Tibial nerve (tissue), 4 donors: ENCODE measurements at places on chromosomes 16 and 17. TPM values are rescaled to one million over a fixed set of nuclear protein-coding genes. Genes with fewer than 3 reads are reported as not detected.

DNA sequence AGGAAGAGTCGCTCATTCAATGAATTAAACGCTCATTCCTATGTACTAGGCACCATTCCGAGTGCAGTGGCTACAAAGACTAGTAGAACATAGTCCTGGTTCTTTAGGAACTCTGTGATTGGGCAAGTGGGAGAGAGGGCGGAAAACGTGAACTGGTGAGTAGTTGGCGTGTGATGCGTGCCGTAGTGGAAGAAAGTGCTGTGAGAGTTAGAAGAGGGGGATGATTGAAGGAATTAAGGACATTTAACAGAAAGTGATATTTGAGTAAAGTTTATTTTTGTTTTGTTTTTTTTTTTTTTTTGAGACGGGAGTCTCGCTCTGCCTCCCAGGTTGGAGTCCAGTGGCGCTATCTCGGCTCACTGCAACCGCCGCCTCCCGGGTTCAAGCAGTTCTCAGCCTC lies 7.9 kb upstream of the SLFN14 start:
- peaks cover 19% of the 10 kb centered on the region for H3K4me1 ChIP-seq
- H3K4me3 ChIP-seq = peak overlapping the region; percentile 86
- H3K36me3 ChIP-seq = no peaks in the 10 kb centered on the region
- H3K27ac ChIP-seq = peak overlapping the region; percentile 91

- no peaks in the 10 kb centered on the region for H3K36me3 ChIP-seq
Observed at GRCh38 chr17:79026376-79027273, 2.7 kb downstream of the C1QTNF1 start.

- H3K27ac ChIP-seq = no peak overlapping the region
- no peak for DNase-seq
- H3K27me3 ChIP-seq = no peaks in the 10 kb centered on the region
- no peaks in the 10 kb centered on the region for H3K36me3 ChIP-seq
- no peak overlapping the region for H3K4me3 ChIP-seq
- H3K4me1 ChIP-seq = no peaks in the 10 kb centered on the region
Observed at GRCh38 chr17:59129814-59130213, 23.1 kb upstream of the TRIM37 start.

DBF4B gene
- 19.0 TPM for total RNA-seq

DNA sequence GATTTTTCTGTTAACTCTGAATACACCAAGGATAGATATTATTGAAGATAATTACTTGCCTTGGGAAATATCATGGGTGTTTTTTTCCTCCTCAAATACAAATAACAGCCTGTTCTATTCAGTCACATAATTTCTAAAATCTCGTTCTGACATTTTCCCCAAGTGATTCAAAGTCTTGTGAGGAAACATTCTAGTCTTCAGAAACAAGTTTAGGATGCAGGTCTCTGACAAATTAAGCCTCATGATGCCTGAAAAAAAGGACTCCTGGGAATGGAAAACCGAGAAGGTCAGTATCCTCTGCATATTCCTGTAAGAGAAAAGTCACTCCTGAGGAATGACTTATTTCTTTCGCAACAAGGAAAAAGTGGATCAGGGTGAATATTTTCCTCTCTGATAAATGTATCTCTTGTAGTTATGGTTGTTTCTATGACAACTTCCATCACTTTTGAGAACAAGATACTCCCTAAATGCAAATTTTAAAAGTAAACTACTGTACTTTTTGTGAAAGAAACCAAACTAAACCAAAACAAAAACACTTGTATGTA lies 384.6 kb downstream of the CNTNAP4 start:
- no peaks in the 10 kb centered on the region for H3K27me3 ChIP-seq
- no peaks in the 10 kb centered on the region for H3K4me1 ChIP-seq
- no peak overlapping the region for H3K4me3 ChIP-seq
- no peak overlapping the region for H3K27ac ChIP-seq
- H3K36me3 ChIP-seq = no peaks in the 10 kb centered on the region

GRCh38 chr17:39150104-39150634 lies 1.3 kb downstream of the PLXDC1 start:
- DNase-seq = no peak
- H3K4me1 ChIP-seq = peaks cover 20% of the 10 kb centered on the region
- H3K4me3 ChIP-seq = no peak overlapping the region
- H3K27ac ChIP-seq = peak overlapping the region; percentile 94
- H3K27me3 ChIP-seq = peaks cover 21% of the 10 kb centered on the region

GRCh38 chr17:74512036-74512435 lies 19.2 kb downstream of the CD300LB start:
- no peak for DNase-seq
- no peak overlapping the region for H3K27ac ChIP-seq
- no peak overlapping the region for H3K4me3 ChIP-seq
- no peaks in the 10 kb centered on the region for H3K4me1 ChIP-seq
- no peaks in the 10 kb centered on the region for H3K36me3 ChIP-seq
- H3K27me3 ChIP-seq = no peaks in the 10 kb centered on the region

DNA sequence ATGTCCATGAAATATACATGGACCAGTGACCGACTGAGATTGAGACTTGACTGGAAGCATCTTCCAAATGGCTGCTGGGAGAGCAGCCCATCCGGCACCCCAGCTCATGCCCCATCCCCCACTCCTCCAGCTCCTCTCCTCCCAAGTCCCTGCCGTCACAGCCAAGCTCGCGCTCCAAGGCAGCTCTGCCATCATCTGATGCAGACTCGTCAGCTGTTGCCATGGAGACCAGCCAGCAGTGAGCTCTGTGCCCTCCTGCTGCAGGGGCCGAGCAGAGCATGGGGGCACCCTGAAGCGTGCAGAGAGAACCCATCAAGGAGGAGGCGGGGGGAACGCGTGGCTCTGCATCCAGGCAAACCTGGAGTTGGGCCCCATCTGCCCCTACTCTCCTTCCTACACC lies 74.5 kb upstream of the TNRC6C start:
- no peaks in the 10 kb centered on the region for H3K4me1 ChIP-seq
- H3K36me3 ChIP-seq = no peaks in the 10 kb centered on the region
- H3K4me3 ChIP-seq = no peak overlapping the region
- DNase-seq = no peak

GALR2 gene
- total RNA-seq = not detected

PPP1R27 gene
- not detected for total RNA-seq

DNA sequence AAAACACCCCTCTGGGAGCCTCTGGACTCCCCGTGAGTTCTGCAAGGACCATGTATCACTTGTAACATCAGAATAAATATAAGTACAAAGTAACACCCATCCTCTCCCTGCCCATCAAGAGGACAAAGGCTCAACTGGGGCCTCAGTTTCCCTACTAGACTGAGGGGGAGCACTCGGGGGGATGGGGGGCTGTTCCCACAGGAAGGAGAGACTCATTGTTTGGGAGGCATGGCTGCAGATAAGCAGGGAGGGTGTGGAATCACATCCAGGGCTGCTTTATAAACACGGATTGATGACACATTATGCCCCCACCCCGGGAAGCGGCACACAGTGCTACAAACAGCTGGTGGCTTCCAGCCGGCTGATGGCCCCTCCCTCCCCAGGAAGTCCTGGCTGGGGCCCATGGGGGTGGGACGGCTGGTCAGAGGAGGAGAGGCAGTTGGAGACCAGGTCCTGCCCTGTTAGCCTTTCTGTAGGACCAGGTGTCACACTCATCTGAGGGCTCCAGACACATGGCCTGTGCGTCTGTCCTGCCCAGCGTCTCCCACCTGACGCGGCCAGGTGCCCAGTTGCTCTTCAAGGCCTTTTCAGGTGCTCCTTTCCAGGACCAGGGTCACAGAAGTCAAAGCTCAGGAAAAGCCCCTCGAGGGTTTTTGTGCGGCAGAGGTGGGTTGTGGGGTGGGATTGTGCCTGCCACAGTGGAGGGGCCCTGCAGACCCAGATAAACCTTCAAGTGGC lies 1.3 kb upstream of the MPG start:
- peak overlapping the region; percentile 85 for H3K4me3 ChIP-seq
- H3K27ac ChIP-seq = peak overlapping the region; percentile 99
- no peaks in the 10 kb centered on the region for H3K27me3 ChIP-seq
- H3K36me3 ChIP-seq = peaks cover 17% of the 10 kb centered on the region
- peaks cover 80% of the 10 kb centered on the region for H3K4me1 ChIP-seq
- peak; percentile 73 for DNase-seq

DNA sequence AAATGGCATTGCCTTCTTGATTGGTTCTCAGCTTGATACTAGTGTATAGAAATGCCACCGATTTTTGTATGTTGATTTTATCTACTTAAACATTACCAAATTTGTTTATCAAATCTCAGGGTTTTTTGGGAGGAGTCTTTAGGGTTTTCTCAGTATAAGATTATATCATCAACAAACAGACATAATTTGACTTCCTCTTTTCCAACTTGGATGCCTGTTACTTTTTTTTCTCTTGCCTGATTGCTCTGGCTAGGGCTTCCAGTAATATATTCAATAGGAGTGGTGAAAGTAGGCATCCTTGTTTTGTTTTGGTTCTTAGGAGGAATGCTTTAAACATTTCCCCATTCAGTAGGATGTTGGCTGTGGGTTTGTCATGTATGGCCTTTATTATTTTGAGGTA lies 29.1 kb downstream of the EFCAB13 start:
- H3K4me3 ChIP-seq = no peak overlapping the region
- no peaks in the 10 kb centered on the region for H3K27me3 ChIP-seq
- DNase-seq = no peak
- no peak overlapping the region for H3K27ac ChIP-seq

- no peak for DNase-seq
- no peak overlapping the region for H3K4me3 ChIP-seq
- no peaks in the 10 kb centered on the region for H3K27me3 ChIP-seq
Observed at GRCh38 chr16:1763521-1764511, 7.5 kb downstream of the NME3 start.

OTOP2 gene
- total RNA-seq = not detected

GRCh38 chr17:14780097-14780651 lies 479.3 kb downstream of the HS3ST3B1 start:
- H3K4me3 ChIP-seq = no peak overlapping the region
- DNase-seq = no peak
- H3K4me1 ChIP-seq = no peaks in the 10 kb centered on the region
- no peak overlapping the region for H3K27ac ChIP-seq
- no peaks in the 10 kb centered on the region for H3K36me3 ChIP-seq
- H3K27me3 ChIP-seq = no peaks in the 10 kb centered on the region

GRCh38 chr17:34300652-34301370 lies 15.3 kb downstream of the CCL11 start:
- no peaks in the 10 kb centered on the region for H3K36me3 ChIP-seq
- H3K4me1 ChIP-seq = no peaks in the 10 kb centered on the region
- H3K27ac ChIP-seq = peak overlapping the region; percentile 4

DNA sequence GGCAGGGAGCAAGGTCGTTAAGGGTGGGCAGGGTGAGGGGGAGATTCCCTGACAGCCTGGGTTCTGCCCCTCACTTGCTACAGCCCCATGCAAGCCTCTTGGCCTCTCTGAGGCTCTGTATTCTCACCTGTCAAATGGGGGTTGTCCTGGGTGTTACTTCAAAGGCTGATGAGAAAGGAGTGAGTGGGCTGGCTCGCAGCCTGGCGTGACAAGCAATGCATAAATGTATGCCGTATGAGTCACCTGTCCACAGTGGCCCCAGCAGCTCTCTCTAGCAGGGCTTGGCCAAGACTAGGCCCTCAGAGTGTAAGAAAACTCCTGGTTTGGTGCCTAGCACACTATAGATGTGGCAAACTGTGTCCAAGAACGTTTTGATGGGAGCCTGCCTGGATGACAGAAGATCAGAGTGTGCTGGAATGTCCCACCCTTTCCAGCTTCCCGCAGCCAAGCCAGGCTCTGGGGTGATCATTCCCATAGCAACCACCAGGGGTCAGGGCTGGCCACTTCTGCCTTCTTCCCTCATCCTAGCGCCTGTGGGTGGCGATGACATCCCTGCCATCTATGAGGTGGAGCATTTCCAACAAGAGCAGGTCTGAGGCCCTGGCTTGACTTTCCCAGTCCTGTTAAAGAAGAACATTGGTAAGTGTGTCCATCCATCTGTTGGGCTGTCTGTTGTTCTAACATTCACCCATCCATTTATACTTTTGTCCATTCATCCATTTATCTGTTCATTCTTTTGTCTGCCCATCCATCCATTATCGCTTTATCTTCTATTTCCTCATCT lies 37.2 kb upstream of the ADGRG1 start:
- no peak overlapping the region for H3K4me3 ChIP-seq
- H3K36me3 ChIP-seq = no peaks in the 10 kb centered on the region
- no peaks in the 10 kb centered on the region for H3K27me3 ChIP-seq
- peak; percentile 26 for DNase-seq
- peaks cover 15% of the 10 kb centered on the region for H3K4me1 ChIP-seq

- H3K27me3 ChIP-seq = no peaks in the 10 kb centered on the region
- H3K36me3 ChIP-seq = no peaks in the 10 kb centered on the region
- no peak overlapping the region for H3K4me3 ChIP-seq
- no peak for DNase-seq
Observed at GRCh38 chr16:50437769-50438437, 69.1 kb upstream of the BRD7 start.

GRCh38 chr17:28612936-28613872 lies 781 bp downstream of the RSKR start:
- H3K36me3 ChIP-seq = peaks cover 2% of the 10 kb centered on the region
- H3K4me1 ChIP-seq = no peaks in the 10 kb centered on the region
- no peaks in the 10 kb centered on the region for H3K27me3 ChIP-seq
- DNase-seq = no peak

DNA sequence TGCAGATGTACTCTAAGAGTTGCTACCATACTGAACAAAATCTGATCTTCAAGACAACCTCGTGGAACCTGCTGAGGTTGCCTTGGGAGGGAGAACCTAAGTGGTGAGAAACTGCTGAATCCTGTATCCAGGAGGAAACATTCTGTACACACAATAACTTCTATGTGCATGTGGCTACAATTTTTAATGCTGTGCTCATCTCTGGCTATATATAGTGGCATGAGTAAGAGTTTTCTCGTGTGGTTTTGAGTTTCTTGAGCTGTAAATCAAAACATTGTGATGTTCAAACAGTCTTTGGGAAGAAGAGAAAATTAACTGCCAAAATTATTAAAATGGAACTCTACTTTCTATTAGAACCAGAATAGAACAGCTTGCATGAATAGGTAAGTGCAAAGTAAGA lies 206.8 kb downstream of the CA10 start:
- no peak overlapping the region for H3K4me3 ChIP-seq
- H3K36me3 ChIP-seq = no peaks in the 10 kb centered on the region
- no peak for DNase-seq
- no peaks in the 10 kb centered on the region for H3K27me3 ChIP-seq

GRCh38 chr16:27179500-27180072 lies 23.7 kb upstream of the KDM8 start:
- peak; percentile 91 for DNase-seq
- no peak overlapping the region for H3K27ac ChIP-seq
- no peaks in the 10 kb centered on the region for H3K4me1 ChIP-seq
- no peak overlapping the region for H3K4me3 ChIP-seq
- no peaks in the 10 kb centered on the region for H3K36me3 ChIP-seq
- H3K27me3 ChIP-seq = no peaks in the 10 kb centered on the region

MT1A gene
- total RNA-seq = 93.3 TPM

HOXB1 gene
- not detected for total RNA-seq

TP53TG3B gene
- total RNA-seq = not detected

DNA sequence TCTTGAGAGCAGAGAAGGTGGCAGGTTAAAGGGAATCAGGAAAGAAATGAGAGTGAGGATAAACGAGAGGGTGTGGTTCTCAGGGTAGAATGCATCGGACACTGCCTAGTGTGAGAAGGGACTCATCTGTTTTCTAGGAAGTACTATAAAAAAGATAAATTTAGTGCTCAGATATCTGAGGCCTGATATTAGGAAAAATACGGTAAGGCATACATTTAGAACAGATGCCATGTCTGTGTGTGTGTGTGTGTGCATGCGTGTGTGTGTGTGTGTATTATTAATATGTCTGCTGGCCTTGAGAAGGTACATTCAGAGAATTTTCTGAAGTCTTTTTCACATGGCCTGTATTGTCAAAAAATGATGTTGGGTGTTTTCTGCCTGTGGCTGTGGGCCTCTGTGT lies 414.8 kb downstream of the MAF start:
- no peaks in the 10 kb centered on the region for H3K4me1 ChIP-seq
- no peak overlapping the region for H3K4me3 ChIP-seq
- no peaks in the 10 kb centered on the region for H3K27me3 ChIP-seq
- DNase-seq = no peak
- H3K36me3 ChIP-seq = no peaks in the 10 kb centered on the region
